ENCODE measurements at places on chromosomes 4 and X. TPM values are rescaled to one million over a fixed set of nuclear protein-coding genes. Genes with fewer than 3 reads are reported as not detected.

The GPR143 gene
- total RNA-seq = 3.6 TPM

The PHOX2B gene
- total RNA-seq = not detected

The FGF13 gene
- total RNA-seq = 3.4 TPM

The NPY5R gene
- not detected for total RNA-seq

The SGCB gene
- 26.0 TPM for total RNA-seq

The FAM47C gene
- not detected for total RNA-seq

The FGF16 gene
- total RNA-seq = 0.13 TPM

The SPANXN4 gene
- not detected for total RNA-seq

The HS3ST1 gene
- 0.40 TPM for total RNA-seq

The ARL9 gene
- 0.52 TPM for total RNA-seq

The SULT1B1 gene
- 0.52 TPM for total RNA-seq
